ENCODE measurements at places on chromosomes 3 and 15. TPM values are rescaled to one million over a fixed set of nuclear protein-coding genes. Genes with fewer than 3 reads are reported as not detected.

- no peak for DNase-seq
Observed at GRCh38 chr3:106124818-106125217, 256.0 kb upstream of the CBLB start.

GRCh38 chr3:39917065-39917773, 107.8 kb downstream of the MYRIP start:
- DNase-seq = no peak

DNA sequence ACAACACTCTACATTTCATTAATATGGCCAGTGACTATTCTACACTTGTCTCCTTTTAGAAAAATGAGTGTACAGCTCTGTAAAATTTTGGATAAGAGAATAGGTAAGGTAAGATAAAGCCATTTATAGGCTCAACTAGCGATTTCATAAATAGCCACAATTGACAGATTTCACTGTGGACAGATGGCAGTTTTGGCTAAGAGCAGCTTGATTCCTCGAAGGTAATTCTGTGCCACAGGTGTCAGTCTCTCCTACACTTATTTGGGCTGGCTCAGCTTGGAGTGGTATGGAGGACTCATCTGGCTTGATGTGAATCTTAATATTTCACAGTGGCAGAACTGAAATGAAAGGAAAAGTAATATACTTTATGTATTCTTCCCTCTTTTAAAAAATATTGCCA, 536.7 kb upstream of the TBL1XR1 start:
- no peak for DNase-seq

The GOLGA6L7 gene
- total RNA-seq = not detected

The DUOXA2 gene
- 24.6 TPM for total RNA-seq

- DNase-seq = no peak
Observed at GRCh38 chr3:46536758-46537157, 29.3 kb downstream of the LRRC2 start.

The MAP1A gene
- total RNA-seq = 6.7 TPM

GRCh38 chr3:43013256-43013655, 34.1 kb downstream of the GASK1A start:
- DNase-seq = no peak

- no peak for DNase-seq
Observed at GRCh38 chr3:131363275-131363674, 18.3 kb upstream of the NUDT16 start.

- DNase-seq = no peak
Observed at GRCh38 chr3:187735383-187735782, 9.9 kb downstream of the BCL6 start.

The ANKUB1 gene
- not detected for total RNA-seq

DNA sequence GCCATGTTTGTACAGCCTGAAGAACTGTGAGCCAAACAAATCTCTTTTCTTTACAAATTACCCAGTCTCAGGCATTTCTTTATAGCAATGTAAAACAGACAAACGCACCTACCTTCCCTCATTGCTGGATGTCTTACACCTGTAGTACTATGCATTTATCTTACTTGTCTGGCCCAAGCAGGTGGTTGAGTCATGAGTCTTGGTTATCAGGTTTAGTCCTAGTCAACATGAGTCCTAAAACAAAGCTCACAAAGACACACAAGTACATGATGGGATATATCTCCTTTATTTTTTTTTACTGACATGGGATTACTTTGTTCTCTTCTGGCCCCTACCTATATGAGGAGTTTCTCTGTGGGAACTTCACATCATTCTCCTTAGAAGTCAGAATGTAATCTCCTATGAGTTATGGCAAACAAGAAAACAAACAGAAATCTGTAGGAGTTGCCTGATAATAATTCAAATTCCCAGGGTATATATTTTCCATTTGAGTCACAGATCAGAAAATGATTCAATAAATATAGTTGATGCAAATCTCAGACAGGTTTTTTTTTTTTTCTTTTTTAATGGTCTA, 33.6 kb upstream of the PLSCR2 start:
- DNase-seq = no peak

DNA sequence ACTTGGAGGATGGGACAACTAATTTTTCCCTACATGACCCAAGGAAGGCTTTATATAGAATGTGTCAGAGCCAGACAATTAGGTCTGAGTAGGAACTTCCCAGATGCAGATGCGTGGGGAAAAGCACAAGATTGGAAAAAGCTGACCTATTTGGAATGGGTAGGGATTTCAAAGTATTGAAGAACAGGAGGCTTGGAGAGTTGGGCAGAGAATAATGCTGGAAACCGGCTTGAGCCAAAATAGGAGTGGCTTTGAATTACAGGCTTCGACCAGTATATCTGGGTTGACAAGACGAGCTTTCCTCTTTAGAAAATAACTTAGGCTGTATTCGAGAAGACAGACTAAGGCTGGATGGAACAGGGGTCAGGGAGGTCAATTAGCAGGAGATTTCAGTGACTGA, 181.1 kb downstream of the GBE1 start:
- no peak for DNase-seq

DNA sequence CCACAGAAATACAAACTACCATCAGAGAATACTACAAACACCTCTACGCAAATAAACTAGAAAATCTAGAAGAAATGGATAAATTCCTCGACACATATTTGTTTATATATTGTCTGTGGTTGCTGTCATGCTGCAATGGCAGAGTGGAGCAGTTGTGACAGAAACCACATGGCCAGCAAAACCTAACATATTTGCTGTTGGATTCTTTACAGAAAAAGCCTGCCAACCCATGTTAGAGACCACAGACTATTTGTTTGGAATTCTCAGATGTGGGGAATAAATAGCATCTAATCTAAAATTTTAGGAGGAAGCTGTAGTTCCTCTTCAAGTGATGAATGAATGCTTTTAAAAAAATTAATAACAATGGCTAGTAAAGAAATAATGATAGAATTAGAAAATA, 341.6 kb upstream of the AZI2 start:
- DNase-seq = no peak

DNA sequence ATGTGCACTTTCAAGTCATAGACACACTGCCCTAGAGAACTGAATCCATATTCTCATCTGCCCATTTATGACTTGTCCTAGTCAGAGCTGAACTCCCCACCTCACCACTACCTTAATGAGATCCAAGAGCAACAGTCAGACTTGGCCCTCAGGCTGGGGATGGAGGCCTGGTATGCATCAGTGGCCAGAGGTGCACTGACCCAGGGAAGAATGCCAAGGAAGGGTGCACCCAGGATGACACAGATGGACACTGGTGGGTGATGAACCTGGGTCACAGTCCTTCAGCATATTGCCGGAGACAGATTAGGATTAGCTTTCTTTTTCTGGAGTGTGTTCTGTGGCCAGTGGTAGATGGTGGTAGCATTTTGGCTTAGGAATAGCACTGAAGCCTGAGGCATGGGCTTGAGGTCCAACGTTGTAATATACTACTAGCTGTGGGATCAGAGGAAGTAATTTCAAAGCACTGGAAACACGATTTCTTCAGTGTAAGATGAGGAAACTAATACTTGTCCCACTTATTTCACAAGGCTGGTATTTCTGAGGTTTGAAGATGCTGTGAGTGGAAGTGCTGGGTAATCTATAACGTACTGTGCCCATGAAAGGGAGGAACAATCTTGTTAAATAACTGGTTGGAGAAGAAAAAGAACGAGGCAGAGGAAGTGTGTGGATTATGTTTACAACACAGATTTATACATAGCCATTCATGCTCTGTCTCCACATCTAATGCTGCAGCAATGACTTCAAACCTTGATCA, 265.0 kb downstream of the THRB start:
- DNase-seq = no peak

- no peak for DNase-seq
Observed at GRCh38 chr3:13932578-13933295, 52.9 kb upstream of the WNT7A start.

- no peak for DNase-seq
Observed at GRCh38 chr3:15314276-15314675, 18.1 kb downstream of the SH3BP5 start.

DNA sequence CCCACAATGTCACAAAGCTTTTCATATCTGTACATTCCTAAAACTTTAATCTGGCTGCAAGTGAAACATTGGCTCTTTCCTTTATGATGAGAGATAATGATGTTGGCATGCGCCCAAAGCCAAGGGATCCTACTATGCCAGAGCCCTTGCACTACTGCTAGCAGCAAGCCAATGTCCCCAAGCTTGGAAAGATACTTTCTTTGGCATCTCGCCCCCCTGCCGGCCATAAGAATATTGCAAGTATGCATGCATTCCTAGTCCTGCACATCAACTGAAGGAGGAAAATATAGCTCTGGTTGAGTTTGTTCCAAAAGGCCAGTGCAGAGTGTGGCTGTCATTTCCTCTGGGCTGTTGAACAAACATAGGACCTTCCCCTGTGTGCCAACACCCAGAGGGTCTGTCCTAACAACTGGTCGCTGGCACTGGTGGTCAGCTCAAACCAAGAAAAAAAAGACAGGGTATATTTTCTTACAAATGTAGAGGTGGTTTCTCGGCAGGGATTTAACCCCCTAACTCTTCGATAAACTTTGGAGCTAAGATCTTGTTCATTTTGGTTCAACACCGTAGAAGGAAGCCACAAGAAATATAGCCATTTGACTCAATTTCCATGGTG, 120.9 kb upstream of the ZBED2 start:
- DNase-seq = peak; percentile 67

GRCh38 chr3:54228806-54229205, 106.5 kb downstream of the CACNA2D3 start:
- no peak for DNase-seq

DNA sequence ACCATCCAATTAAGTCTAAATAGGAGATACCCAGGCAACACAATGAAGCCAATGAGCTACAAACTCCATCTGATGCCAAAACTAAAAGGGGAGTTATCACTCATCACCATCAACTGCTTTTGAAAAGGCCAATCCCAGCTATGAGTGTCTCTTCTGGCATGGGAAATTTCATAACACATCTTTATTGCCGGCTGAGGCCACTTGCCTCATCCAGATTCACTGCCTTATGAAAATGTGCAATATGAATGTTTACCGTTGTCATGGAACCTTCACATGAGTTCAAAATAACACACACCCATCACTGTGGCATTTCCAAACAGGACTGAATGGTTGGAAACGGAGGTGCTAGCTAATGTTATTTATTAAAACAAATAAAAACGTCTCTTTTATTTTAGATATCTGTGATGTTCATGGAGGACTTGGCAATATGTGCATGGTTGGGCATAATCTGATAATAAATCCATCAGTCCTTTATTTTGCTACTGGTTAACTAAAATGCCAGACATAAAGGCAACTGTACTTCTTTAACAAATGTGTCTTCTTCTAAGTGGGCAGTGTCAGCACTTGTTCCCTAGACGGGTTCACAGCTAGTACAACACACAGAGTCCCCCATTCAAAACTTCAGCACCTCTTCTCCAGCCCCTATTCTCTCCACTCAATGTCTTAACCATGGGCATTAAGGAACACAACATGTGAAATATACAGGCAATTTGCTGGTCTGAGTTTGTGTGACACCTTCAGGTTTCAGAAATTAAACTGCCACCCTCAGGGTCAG, 143.9 kb downstream of the MAGI1 start:
- DNase-seq = peak; percentile 22

- DNase-seq = no peak
Observed at GRCh38 chr3:178655488-178655887, 119.3 kb downstream of the KCNMB2 start.

The SYNPR gene
- total RNA-seq = 0.52 TPM

The MINAR1 gene
- total RNA-seq = 1.3 TPM

- DNase-seq = no peak
Observed at GRCh38 chr3:116034794-116035193, 410.5 kb downstream of the LSAMP start.

The GRAMD1C gene
- 2.8 TPM for total RNA-seq

The COL6A6 gene
- total RNA-seq = 1.0 TPM

GRCh38 chr15:52068004-52068615, 44.5 kb downstream of the BCL2L10 start:
- DNase-seq = no peak

GRCh38 chr3:194323785-194324735, 27.1 kb downstream of the CPN2 start:
- DNase-seq = peak; percentile 89

The ARHGAP11A gene
- total RNA-seq = 4.7 TPM

DNA sequence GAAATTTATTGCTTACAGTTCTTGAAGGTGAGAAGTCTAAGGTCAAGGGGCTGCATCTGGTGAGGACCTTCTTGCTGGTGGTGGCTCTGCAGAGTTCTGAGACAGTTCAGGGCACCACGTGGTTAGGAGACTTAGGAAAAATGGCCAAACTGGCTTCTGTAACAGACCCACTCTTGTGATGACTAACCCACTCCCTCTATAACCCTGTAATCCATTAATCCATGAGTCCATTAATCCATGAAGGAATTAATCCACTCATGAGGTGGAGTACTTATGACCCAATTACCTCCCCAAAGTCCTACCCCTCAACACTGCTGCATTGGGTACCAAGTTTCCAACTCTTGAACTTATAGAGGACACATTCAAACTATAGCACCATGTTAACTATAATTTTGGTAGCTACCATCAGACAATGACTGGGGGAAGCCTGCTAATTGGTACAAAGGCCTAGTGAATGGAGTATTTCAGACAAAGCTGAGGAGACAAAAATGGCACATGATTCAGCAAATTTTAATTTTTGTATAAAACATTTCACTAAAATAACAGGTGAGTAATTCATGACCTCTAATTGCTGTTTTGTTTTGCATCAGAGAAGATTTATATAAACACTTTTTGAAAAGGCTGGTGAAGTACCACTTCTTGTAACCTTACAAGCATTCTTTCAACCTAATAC, 374.1 kb upstream of the TBL1XR1 start:
- no peak for DNase-seq

GRCh38 chr3:98450372-98450771, 12.6 kb upstream of the OR5K1 start:
- DNase-seq = no peak

The CASR gene
- 0.37 TPM for total RNA-seq

DNA sequence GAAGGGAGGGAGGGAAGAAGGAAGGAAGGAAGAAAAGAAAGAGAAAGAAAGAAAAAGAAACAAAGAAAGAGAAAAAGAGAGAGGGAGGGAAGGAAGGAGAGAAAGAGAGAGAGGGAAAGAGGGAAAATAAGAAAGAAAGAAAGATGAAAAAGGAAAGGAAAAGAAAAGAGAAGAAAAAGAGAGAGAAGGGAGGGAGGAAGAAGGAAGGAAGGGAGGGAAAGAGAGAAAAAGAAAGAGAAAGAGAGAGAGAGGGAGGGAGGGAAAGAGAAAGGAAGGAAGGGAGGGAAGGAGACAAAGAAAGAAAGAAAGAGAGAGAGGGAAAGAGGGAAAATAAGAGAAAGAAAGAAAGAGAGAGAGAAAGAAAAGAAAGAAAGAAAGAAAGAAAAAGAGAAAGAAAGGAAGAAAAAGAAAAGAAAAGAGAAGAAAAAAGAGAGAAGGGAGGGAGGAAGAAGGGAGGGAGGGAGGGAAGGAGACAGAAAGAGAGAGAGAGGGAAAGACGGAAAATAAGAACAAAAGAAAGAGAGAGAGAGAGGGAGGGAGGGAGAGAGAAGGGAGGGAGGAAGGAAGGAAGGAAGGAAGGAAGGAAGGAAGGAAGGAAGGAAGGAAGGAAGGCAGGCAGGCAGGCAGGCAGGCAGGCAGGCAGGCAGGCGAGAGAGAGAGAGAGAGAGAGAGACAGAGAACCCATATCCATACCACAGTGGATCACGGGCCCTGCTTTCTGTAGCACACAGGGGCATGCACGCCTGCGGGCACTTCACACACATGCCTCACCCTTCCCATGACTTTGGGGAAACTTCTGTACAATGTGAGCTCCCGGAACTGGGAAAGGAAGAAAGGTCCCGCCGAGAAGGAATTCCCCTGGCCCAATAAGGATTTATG, 52.5 kb downstream of the ADCY5 start:
- no peak for DNase-seq

The LRRC57 gene
- total RNA-seq = 19.4 TPM

- DNase-seq = peak; percentile 39
Observed at GRCh38 chr3:190053919-190054672, 66.6 kb downstream of the P3H2 start.
